ENCODE measurements at places on chromosomes 1 and 21.

GRCh38 chr1:39653546-39654031 is 14.1 kb upstream of the HEYL start:
- peak; percentile 20 for DNase-seq

- DNase-seq, result no peak
These were observed 65.2 kb downstream of the CD247 start for GRCh38 chr1:167453123-167453522.

- no peak for DNase-seq
These were observed 22.9 kb upstream of the LDLRAP1 start for GRCh38 chr1:25520446-25521061.

DNA sequence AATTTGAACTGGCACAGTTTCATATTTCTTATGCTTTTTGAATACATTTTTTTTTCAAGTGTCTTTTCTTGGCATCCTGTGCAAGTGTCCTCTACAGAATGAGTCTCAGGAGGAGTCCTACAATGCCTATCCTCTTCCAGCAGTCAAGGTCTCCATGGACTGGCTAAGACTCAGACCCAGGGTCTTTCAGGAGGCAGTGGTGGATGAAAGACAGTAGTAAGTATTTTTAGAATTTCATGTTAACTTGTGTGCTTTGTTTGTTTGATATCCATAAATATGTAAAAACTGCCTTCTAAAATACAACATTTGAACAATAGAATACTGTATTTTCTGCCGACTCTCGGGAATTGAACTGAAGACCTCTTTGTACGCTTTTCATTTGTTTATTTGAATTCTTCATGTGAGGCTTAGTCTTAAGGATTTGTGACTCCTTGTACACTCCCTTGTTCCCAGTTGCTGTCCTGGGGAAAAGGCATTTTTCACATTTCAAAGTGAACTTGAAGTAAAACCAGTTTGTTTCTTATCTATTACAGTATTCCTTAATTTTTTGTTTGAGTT is 56.6 kb downstream of the NCF2 start:
- DNase-seq, result no peak

DNA sequence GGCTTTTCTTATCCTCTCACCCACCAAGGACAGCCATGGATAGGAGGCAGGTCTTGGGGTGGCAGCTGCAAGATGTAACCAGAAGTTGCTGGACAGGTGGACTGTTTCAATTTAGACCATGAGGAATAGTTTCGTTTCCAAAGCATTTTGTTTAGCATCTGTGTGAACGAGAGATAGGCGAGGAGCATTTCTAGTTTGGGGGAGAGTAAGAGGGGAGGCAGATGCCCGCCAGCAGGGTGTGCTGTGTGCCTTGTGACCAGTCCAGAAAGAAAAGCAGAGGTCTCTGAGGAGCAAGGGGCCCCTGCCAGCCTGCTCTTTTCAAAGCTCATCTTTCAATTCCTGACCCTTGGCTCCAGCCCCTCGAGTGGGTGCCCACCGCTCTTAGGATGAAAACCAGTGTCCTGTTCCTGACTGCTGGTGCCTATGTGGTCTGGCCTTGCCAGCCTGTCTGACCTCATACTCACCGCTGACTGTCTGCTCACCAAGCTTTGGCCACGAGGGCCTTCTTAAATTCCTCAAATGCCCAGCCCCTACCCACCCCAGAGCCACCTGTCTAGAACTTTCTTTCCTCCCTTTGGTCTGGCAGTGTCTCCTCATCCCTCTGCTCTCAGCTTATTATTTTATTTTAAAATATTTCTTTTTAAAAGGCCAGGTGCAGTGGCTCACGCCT is 8.5 kb downstream of the SERINC2 start:
- DNase-seq, result no peak

GRCh38 chr1:185835191-185835590 is 101.0 kb downstream of the HMCN1 start:
- DNase-seq, result no peak

DNA sequence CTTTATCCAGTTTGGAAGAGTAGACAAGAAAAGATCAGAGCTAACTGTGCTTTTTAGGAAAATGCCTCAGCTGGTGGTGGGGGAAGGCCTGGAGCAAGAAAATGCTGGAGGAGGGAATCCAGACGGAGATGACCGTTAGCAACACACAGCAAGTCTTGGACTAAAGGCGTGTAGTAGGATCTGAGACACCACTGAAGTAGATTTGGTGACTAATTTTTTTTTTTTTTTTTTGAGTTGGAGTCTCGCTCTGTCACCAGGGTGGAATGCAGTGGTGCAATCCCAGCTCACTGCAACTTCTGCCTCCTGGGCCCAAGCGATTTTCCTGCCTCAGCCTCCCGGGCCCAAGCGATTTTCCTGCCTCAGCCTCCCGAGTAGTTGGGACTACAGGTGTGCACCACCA is 41.2 kb downstream of the LPAR3 start:
- peak; percentile 73 for DNase-seq

GRCh38 chr1:30754684-30755171 is 2.8 kb downstream of the LAPTM5 start:
- DNase-seq, result no peak

GRCh38 chr1:205396967-205397616 is 24.8 kb downstream of the LEMD1 start:
- no peak for DNase-seq

DNA sequence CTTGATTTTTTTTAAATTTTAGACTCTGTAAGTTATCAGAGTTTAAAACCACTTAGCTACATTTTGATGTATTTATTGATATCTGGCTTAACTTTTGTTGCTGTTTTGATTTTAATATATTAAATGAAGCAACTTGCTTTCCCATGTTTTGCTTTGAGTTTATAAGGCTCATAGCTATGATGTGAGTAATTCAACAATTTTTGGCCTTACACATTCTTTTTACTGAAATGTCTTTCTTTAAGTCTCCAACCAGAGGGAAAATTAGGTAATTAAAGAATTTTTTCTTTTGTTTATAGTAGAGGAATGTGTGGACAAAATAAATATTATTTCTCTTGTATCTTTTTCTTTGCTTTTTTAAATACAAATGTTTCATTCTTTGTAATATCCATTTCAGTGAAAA is 258.3 kb upstream of the ADAMTS5 start:
- no peak for DNase-seq

DNA sequence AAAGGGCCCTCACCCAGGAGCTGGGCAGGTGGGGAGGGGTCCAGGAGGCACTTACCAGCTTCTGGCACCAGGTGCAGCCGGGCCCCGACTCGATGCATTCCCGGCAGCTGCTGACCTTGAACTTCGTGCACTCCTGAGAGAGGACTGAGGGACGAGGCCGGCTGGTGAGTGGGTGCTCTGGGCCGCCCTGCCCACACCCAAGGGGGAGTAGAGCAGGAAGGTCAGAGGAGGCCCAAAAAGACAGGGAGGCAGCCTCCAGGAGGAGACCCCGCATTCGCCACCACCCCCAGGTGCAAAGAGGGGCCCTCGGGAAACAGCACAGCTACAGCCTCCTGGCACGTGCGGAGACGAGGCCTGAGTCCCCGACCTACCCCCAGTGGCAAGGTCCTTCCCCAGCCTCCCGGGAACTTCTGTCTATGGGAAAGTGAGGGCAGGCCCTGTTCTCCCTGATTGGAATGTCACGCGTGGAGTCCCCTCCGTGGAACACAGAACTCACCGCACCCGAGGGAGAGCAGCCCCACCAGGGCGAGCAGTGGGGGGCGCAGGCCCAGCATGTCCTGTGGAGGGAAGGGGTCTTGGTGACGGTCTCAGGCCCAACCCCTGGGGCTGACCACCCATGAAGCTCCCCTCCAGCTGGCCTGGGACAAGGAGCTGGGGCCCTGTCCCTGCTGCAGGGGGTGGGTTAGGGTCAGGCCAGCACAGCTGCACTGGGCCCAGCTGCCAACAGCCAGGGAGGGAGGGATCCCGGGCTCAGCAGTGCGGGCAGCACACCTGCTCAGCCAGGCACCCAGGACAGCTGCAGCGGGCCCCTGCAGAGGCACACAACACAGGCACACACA is 10.3 kb downstream of the ITGB2 start:
- no peak for DNase-seq

DNA sequence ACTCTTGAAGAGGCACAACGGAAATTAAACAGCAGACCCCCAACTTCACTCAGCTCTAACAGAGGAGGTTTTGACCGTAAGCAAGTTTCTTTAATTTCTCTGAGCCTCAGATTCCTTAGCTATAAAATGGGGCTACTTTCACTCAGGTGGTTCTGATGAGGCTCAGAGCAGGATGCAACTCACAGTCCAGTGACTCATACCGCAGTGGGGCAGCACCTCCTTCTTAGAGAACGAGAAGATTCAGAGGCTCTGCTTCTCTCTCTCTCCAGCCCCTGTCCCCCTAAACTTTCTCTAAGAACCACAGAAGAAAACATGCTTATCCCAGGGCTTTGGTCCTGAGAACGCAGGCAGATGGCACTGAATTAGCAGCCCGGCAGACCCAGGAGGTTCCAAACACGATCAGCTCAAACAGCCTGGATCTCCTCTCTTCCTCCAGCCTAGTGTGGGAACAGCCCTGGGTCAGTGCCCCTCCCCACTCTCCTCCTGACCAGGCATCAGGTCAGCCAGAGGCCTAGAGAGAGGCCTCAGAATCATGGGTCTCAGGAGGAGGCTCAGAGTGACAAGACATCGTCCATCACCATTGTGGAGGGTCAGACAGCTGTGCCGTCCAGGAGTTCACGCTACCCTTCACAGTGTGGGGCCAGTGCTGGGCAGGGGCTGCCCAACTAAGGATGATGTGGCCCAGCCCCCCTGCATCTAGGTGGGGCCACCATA is 433.0 kb downstream of the PTPRU start:
- DNase-seq, result no peak

DNA sequence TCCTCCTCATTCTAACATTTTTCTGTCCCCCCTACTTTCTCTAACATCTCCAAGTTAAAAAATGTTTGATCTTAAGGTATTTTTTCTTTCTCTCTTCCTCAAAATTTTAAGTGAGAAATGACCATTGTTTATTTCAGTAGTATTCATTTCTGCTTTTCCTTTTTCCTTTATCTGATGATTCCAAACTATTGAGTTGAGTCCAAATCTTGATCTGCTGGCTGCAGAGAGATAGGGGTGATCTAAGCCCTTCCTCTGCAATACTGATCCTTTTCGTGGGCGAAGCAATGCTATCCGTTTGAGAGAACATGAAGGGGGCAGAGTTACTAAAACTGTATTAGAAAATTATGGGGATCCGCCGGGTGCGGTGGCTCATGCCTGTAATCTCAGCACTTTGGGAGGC is 516 bp upstream of the NMNAT2 start:
- no peak for DNase-seq

DNA sequence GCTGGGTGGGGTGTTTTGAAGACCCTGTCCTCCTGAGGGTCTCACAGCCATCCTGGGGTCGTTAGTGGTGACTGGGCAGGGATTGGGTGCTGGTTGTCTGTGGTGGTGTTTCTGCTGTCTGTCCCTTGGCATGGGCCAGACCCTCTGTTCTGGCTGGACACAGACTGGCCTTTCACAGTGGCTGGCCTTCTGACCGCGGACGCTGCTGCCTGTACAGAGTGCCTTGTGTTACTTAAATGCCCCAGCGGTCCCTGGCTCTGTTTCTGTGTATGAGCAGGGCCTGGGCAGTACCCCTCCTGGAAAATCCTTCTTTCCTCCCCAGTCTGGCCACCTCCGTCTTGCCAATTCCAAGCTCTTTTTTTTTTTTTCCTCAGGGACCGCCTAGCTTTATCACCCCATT is 50.9 kb downstream of the SH3BGR start:
- DNase-seq, result no peak

- peak; percentile 96 for DNase-seq
These were observed 9.1 kb upstream of the PADI2 start for GRCh38 chr1:17128361-17128760.

- DNase-seq, result no peak
These were observed 106.5 kb upstream of the EDEM3 start for GRCh38 chr1:184860985-184861754.

GRCh38 chr1:193729429-193729828 is 543.0 kb upstream of the B3GALT2 start:
- DNase-seq, result no peak

- no peak for DNase-seq
These were observed 1372.3 kb downstream of the AMY1C start for GRCh38 chr1:105122041-105122440.

- DNase-seq, result no peak
These were observed 44.6 kb upstream of the SIM2 start for GRCh38 chr21:36654324-36654723.

DNA sequence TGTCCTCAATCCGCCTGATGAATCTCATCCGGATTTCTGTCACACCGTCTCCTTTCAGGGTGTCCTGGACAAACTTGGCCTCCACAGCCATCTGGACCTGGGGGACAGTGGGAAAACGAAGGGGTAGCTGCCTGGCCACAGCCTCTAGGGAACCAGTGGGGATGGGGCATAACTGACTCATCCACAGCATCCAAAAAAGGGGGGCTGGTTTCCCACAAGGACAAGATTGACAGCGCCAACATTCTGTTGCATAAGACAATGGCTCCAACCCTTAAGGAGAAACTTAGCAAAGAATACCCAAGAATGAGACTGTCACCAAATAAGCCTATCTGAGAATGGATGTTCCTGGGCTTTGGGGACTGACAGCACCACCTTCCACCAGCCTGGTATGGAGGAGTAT is 12.1 kb downstream of the TRAPPC3 start:
- DNase-seq, result no peak

DNA sequence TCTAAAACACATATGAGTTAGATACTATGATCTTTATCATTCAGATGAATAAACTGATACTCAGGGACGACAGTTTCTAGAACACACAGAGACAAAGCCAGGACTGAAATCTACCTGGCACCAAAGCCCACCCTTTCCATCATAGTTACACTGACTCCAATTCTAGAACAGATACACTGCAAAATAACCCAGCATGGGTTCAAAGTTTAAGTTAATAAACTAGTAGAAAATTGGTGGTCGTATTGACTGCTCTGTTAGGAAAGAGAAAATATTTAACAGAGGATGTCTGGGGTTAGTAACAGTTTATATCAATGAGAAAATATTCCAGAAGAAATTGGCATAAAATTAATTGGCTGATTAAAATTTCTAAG is 60.8 kb upstream of the BCL9 start:
- DNase-seq, result no peak

DNA sequence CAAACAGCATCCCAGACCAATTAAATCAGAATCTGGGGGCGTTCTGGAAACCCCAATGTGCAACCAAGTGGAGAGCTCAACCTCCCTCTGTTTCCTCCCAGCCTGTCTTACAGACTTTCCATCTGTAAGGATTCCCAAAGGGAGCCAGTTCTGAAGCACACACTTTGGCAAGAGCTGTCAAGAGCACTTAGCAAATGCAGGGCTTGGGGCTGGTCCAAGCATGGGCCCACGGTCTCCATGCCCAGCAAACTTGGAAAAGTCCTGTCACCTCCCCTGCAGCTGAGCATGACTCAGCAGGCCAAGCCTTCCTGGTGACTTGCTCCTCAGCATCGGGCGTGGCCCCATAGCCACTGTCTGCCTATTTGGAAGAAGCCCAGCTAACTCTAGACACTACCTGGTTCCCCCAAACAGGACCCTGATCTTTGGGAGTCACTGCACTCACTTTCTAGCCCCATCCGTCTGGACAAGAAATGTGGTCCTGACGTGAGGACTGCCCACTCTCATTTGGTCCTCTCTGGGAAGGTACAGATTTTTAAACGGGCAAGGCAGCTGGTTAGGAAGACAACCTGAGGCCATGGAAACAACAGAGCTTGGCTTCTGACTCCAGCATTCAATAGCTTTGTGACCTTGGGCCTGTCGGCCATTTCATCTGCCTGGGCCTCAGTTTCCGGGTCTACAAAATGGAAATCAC is 16.9 kb downstream of the SLC2A1 start:
- DNase-seq, result peak; percentile 86

GRCh38 chr1:117001254-117001927 is at the start of gene CD101:
Gene CD101, plus strand, starts transcription at chr1:117001760. Its CDS starts 58 bp downstream, at chr1:117001818.
- DNase-seq, result no peak

- DNase-seq, result no peak
These were observed 118.4 kb downstream of the ATF6 start for GRCh38 chr1:161884475-161884874.

- DNase-seq, result no peak
These were observed 97.9 kb upstream of the RGS1 start for GRCh38 chr1:192477630-192478029.

All from BJ (cell line).